HCEC 1CT (cell line): ENCODE measurements at places on chromosomes 4 and X.
A peak's percentile ranks its signal among the peaks of the same experiment; 100 is the strongest.

DNA sequence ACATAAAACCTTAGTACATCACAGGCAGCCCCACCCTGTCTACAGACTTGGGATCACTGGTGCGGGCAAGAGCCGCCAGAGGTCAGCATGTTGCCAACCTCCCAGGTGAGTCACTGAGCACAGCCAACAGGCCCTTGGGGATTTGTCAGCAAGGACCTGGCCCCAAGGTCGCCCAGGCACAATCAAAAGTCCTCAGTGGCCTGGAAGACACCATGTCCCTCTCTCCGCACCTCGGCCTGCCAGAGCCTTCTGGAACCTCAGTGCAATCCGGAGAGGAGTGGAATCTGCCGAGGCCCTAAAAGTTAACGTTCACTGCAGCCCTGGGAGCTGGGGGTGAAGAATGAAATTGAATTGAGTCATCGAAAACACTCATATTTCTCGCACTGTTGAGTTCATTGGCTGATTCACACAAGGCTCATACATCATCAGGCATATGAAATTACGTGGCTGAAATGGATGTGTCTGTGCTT, 74.3 kb downstream of the WFS1 start:
- DNase-seq = peak; percentile 78

GRCh38 chrX:32571579-32571978, 639.8 kb downstream of the DMD start:
- no peak for DNase-seq

GRCh38 chrX:153628665-153629064, 18.3 kb upstream of the DUSP9 start:
- no peak for DNase-seq

DNA sequence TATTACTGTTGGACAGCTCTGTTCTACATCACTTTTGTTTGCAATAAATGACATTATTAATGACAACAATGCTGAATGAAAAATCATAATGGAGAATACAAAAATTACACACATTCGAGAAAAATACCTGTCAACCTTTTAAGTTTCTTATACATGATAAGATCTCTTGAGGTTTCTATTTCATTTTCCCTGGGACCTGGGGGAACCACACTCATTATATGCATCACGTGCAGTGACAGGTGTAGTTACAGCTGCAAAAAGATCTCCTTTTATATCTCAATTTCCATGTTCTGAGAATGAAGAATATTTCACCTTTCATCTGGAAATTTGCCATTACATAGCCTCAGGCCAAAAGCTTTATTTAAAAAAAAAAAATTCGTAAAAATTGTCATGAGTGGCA, 1347.0 kb upstream of the AGA start:
- no peak for DNase-seq

- DNase-seq = no peak
Observed at GRCh38 chr4:9781343-9782135, at the start of gene DRD5. TSS of gene DRD5 (plus strand) at chr4:9781634. CDS start at chr4:9782030, 396 bp downstream.

DNA sequence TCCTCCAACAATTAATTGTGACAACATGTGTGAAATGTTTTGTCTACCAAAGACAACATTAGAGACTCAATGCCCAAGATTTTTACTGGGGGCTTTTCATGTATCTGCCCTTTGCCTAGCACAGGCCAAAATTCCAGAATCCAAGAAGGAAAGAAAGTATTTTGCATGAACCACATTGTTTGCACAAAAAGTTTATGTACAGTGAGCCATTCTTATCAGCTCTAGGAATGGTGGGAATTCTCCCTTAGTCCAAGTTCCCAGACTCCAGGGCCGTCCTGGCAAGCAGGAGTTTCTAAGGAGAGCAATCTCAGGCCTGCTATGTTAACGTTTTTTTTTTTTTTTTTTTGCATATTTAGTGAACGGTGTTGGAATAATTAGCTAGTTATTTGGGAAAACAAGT, 21.6 kb downstream of the GPRASP1 start:
- DNase-seq = no peak

GRCh38 chr4:169050284-169050683, 40.2 kb upstream of the CBR4 start:
- DNase-seq = no peak

GRCh38 chr4:135201081-135201480, 999.5 kb upstream of the PABPC4L start:
- DNase-seq = peak; percentile 17

DNA sequence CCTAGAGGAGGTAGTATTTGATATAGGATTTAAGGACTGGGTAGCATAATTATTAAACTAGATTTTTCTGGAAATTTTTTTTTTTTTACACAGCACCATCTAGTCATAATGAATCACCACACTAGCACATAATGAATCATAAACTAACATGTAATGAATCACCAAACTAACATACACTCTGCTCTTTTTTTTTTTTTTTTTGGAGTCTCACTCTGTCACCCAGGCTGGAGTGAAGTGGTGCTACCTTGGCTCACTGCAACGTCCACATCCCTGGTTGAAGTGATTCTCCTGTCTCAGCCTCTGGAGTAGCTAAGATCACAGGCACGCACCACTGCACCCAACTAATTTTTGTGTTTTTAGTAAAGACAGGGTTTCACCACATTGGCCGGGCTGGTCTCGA, 92.5 kb downstream of the FAM13A start:
- peak; percentile 65 for DNase-seq

- no peak for DNase-seq
Observed at GRCh38 chr4:178823673-178824295, 1381.5 kb upstream of the AGA start.

- DNase-seq = no peak
Observed at GRCh38 chrX:149871940-149872339, 9.0 kb upstream of the MAGEA8 start.

DNA sequence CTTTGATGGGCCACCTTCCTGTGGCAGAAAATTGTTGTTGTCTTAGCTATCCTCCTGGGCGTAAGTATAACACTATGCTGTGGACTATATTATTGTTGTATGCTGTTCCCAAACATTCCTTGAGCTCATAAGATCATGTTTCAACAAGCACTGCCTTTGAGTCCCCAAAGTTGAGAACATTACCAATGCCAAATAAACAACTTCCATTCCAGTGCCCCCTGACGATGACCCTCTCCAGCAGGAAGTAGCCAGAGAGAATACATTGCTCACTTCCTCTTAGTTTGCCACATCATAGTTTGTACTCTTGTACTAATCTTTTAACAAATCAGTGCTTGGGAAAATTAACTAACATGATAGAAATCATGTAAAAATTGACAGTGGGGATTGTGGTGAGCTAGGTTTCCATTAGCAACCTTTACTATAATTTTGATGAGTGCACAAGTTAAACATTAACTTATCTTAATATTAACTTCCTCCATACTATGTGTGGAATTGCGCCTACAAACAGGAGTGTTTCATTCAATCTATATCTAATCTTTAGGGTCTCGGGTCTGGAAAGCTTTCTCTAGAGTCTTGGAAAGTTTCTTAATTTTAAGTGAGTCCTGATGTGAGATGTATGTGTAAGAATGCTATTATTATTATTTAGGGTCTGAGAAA, 20.3 kb upstream of the DHX15 start:
- DNase-seq = no peak
